ENCODE measurements at places on chromosomes 6 and 20.

DNA sequence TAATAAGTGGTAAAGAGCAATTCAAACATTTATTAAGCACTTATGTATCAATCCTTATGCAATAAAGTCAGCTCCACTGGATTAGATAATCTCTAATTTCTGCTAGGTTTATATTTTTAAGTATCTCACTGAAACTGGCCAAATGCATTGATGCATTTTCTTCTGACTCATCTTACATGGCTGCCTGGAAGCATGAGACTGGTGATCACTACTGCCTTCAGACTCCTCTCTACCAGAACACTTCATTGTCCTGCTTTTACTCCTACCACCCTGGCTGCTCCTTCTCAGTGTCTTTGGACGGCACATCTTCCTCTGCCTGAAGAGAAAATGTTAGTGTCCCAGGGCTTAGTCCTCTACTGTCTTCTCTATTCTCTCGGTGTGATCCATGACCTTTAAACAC is 7.4 kb downstream of the CEP85L start:
- H3K4me3 ChIP-seq, result no peak overlapping the region
- no peaks in the 10 kb centered on the region for H3K27me3 ChIP-seq
- no peaks in the 10 kb centered on the region for H3K36me3 ChIP-seq
- peaks cover 2% of the 10 kb centered on the region for H3K4me1 ChIP-seq

DNA sequence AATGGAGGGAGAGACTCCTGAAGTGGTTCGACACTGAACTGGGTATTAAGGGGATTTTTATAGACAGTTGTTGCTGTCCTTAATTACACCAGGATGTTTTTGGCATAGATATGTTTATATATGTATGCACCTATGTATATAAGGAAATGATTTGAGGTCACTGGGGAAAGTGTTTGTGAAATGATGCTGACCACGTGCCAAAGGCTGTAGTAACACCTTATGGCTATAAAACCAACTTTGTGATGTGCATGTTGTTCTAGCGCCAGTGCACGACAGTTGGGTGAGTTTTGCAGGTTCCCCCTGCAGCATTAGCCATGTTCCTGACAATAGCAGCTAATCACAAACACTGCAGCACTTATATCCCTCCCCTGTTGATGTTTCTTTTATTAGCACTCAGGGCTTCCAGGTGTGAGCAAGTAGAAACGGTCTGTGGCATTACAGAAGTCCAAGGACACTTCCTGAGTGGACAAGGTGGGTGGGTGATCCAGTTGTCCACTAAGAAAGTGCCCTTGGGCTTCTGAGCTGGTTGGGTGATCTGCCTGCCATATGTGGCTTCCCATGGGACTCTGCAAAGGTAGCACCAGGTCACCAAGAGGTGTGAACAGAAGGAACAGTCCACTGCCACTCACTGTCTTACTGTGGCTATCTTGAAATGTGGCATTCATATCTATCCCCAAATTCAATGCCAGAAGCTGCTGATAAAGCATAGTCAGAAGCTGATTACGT is 63.0 kb upstream of the RBM24 start:
- no peak overlapping the region for H3K4me3 ChIP-seq
- no peaks in the 10 kb centered on the region for H3K27me3 ChIP-seq
- no peak overlapping the region for H3K27ac ChIP-seq
- peaks cover 7% of the 10 kb centered on the region for H3K4me1 ChIP-seq
- DNase-seq, result no peak

GRCh38 chr6:100335991-100336390 is 128.7 kb downstream of the SIM1 start:
- H3K4me3 ChIP-seq, result no peak overlapping the region
- no peaks in the 10 kb centered on the region for H3K27me3 ChIP-seq

- H3K36me3 ChIP-seq, result peaks cover 21% of the 10 kb centered on the region
- DNase-seq, result no peak
- peaks cover 62% of the 10 kb centered on the region for H3K4me1 ChIP-seq
- H3K27me3 ChIP-seq, result no peaks in the 10 kb centered on the region
These were observed 2.1 kb downstream of the CUTA start for GRCh38 chr6:33415831-33416230.

DNA sequence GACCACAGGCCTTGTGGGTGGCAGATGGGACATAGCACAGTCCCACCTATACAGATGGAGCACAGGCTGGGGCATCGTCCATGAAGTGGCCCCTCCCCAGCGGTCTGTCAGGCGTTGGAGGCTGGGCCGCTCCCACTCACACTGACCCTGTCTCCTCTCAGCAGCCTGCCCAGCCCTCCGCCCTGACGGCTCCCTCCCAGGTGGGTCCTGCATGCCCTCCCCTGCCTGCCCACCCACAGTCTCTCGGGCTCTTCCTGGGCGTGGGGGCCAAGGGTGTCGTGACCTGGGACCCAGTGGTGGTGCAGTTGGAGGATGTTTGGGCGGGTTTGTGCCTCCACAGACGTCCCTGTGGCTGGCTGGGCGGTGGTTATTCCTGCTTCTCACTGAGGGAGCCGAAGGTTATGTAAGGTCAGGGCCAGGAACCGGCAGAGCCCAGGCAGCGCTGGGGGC is 22.3 kb downstream of the COL20A1 start:
- H3K36me3 ChIP-seq, result no peaks in the 10 kb centered on the region
- no peak overlapping the region for H3K4me3 ChIP-seq
- no peaks in the 10 kb centered on the region for H3K27me3 ChIP-seq
- no peak for DNase-seq
- H3K27ac ChIP-seq, result no peak overlapping the region
- H3K4me1 ChIP-seq, result no peaks in the 10 kb centered on the region

DNA sequence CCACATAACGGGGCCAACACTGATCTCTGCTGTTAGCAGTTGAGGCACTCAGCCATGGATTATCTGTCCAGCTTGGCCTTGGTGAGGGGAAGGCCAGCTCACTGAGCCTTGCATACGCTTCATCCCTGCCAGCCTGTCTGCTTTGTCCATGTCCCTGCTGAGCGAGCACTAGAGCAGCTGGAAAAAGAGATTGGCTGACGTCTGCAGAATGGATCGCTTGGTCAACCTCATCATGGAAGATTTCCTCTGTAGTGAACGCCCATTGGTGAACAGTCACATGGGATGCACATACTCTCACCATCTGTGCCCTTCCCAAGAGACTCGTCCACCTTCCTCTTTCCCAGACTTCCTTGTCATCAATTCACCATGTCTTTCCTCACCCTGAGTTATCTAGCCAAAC is 26.9 kb downstream of the MUC22 start:
- H3K4me3 ChIP-seq, result no peak overlapping the region
- peaks cover 25% of the 10 kb centered on the region for H3K4me1 ChIP-seq
- DNase-seq, result no peak
- peaks cover 14% of the 10 kb centered on the region for H3K27me3 ChIP-seq
- no peaks in the 10 kb centered on the region for H3K36me3 ChIP-seq

GRCh38 chr6:155154158-155154830 is 109.5 kb upstream of the CLDN20 start:
- no peaks in the 10 kb centered on the region for H3K27me3 ChIP-seq
- no peak for DNase-seq
- H3K36me3 ChIP-seq, result no peaks in the 10 kb centered on the region

GRCh38 chr6:37602346-37602745 is 95.3 kb downstream of the MDGA1 start:
- no peaks in the 10 kb centered on the region for H3K4me1 ChIP-seq
- H3K4me3 ChIP-seq, result no peak overlapping the region
- peaks cover 49% of the 10 kb centered on the region for H3K27me3 ChIP-seq

- DNase-seq, result no peak
- H3K4me1 ChIP-seq, result peaks cover 35% of the 10 kb centered on the region
- no peaks in the 10 kb centered on the region for H3K27me3 ChIP-seq
- H3K4me3 ChIP-seq, result no peak overlapping the region
- peak overlapping the region; percentile 96 for H3K27ac ChIP-seq
These were observed 59.8 kb downstream of the IGF2R start for GRCh38 chr6:160028487-160029275.

- H3K4me3 ChIP-seq, result no peak overlapping the region
- no peaks in the 10 kb centered on the region for H3K36me3 ChIP-seq
- no peak overlapping the region for H3K27ac ChIP-seq
- H3K27me3 ChIP-seq, result no peaks in the 10 kb centered on the region
- no peak for DNase-seq
These were observed 150.1 kb downstream of the DOK5 start for GRCh38 chr20:54625497-54625896.

DNA sequence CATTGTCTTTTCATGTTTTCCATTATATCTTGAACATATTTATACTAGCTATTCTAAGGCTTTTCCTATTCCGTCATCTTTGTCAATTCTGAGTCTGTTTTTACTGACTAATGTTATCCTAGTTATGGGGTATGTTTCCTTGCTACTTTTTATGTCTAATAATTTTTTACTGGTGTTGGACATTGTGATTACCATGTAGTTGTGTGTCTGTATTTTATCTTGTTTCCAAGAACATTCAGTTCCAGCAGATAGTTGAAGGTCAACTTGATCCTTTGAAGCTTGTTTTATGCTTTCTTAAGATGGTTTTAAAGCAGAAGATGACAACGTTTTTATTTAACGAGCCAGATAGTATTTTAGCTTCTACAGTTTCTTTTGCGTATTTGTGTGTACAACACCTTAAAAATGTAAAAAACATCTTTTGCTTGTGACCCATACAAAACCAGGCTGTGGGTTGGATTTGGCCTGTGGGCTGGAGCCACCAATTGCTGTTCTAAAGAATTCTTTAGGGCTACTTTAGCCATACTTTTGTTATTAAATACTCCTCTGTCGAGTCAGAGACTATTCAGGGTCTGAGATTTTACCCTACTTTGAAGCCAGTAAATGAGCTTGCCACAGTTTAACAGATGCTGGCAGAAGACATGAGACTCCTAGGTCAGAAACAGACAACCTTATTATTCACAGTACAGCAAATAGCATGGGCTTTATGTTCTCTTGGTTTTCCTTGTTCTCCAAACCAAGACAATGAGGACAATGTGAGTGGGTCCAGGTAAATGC is 38.7 kb upstream of the REV3L start:
- H3K27ac ChIP-seq, result no peak overlapping the region
- no peak for DNase-seq

- H3K4me1 ChIP-seq, result peaks cover 4% of the 10 kb centered on the region
- H3K36me3 ChIP-seq, result no peaks in the 10 kb centered on the region
- H3K27ac ChIP-seq, result no peak overlapping the region
- no peak for DNase-seq
These were observed 122.1 kb upstream of the SPACA1 start for GRCh38 chr6:87925373-87926060.

GRCh38 chr6:26441977-26442376 is 1.7 kb downstream of the BTN3A3 start:
- H3K36me3 ChIP-seq, result peaks cover 14% of the 10 kb centered on the region
- no peak for DNase-seq
- no peaks in the 10 kb centered on the region for H3K27me3 ChIP-seq
- H3K4me3 ChIP-seq, result no peak overlapping the region
- peak overlapping the region; percentile 3 for H3K27ac ChIP-seq

DNA sequence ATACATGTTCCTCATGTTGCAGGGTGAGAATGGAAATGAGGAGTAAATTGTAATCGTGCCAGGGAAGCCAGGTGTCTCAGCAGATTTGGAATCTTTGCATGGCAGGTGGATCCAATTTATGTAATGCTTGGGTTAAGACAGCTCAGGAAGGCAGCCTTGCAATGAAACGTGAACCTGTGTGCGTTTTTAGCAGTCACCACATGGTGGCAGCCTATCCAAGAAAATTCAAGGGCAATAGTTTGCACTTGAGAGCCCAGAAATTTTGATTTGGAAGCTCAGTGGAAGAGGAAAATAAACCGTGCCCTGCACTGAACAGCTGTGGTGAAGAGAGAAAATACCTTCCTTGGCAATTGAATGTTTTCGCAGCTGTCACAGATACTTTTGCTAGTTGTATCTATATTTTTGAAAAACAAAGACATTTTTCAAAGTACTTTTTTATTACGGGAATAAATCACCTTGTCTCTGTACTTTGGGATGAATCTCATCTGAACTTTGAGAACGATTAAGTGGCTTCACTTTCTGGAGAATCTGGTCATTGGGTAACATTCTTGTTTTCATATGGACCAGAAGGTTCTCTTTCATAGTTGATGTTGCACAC is 26.5 kb downstream of the MTHFD1L start:
- H3K4me3 ChIP-seq, result no peak overlapping the region
- H3K4me1 ChIP-seq, result peaks cover 44% of the 10 kb centered on the region
- DNase-seq, result peak; percentile 87
- no peaks in the 10 kb centered on the region for H3K27me3 ChIP-seq
- peak overlapping the region; percentile 75 for H3K27ac ChIP-seq
- peaks cover 34% of the 10 kb centered on the region for H3K36me3 ChIP-seq

DNA sequence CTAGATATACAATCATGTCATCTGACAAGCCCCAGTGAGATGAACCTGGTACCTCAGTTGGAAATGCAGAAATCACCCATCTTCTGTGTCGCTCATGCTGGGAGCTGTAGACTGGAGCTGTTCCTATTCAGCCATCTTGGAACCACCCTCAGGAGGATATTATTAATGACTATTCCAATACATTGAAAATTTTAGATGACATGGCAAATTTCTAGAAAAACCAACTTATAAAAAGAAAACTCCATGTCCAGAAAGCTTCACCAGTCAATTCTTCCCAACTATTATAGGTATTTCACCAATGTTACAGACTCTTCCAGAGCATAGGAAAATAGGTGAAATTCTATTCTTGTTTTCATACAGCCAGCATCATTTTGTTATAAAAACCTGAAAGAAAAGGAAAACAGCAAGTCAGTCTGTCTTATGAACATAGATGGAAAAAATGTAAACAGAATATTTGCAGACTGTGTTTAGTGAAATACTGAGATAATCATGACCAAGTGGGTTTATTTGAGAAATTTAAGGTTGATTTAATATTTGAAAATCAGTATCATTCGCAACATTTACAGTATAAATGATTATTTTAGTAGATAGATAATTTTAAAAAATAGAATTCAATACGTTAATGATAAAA is 43.3 kb downstream of the ATRN start:
- no peak overlapping the region for H3K27ac ChIP-seq
- H3K4me1 ChIP-seq, result peaks cover 10% of the 10 kb centered on the region
- no peak overlapping the region for H3K4me3 ChIP-seq
- H3K27me3 ChIP-seq, result no peaks in the 10 kb centered on the region
- no peak for DNase-seq

GRCh38 chr6:4614637-4615036 is 161.6 kb upstream of the CDYL start:
- H3K27me3 ChIP-seq, result peaks cover 15% of the 10 kb centered on the region
- no peak overlapping the region for H3K27ac ChIP-seq
- H3K36me3 ChIP-seq, result no peaks in the 10 kb centered on the region
- H3K4me1 ChIP-seq, result peaks cover 12% of the 10 kb centered on the region

GRCh38 chr20:62806383-62807050 is 1.9 kb downstream of the OGFR start:
- H3K4me1 ChIP-seq, result peaks cover 23% of the 10 kb centered on the region

DNA sequence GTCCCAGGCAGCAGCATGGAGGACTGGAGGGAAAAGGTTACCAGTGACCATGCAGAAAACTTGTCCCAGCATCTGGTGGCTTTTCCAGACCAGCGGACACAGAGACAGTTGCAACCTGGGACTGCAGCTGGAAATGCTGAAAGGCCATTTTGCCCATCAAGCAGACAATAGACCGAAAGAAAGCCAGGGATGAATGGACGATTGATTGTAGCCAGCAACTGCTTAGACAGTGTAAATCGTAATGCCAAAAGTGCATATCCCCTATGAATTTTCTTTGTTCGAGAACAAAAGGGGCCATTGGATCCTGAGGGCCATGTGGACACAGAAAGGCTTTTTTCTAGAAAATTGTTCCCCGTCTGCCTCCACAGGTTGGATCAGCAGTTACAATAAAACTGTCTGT is 115.7 kb downstream of the MBOAT1 start:
- H3K4me1 ChIP-seq, result peaks cover 3% of the 10 kb centered on the region
- H3K4me3 ChIP-seq, result no peak overlapping the region
- H3K36me3 ChIP-seq, result no peaks in the 10 kb centered on the region
- no peaks in the 10 kb centered on the region for H3K27me3 ChIP-seq
- no peak overlapping the region for H3K27ac ChIP-seq
- DNase-seq, result no peak

- peak overlapping the region; percentile 52 for H3K27ac ChIP-seq
- no peak overlapping the region for H3K4me3 ChIP-seq
- H3K4me1 ChIP-seq, result peaks cover 27% of the 10 kb centered on the region
- H3K27me3 ChIP-seq, result no peaks in the 10 kb centered on the region
These were observed 174.8 kb downstream of the IBTK start for GRCh38 chr6:82072751-82073150.
